Stimulated activated CD8-positive, alpha-beta memory T cell treated with anti-CD3 and anti-CD28 coated beads, Interleukin-15, amount 100 ng/mL, for 1 hour (primary cell): ENCODE measurements at places on chromosomes 7 and 10.

DNA sequence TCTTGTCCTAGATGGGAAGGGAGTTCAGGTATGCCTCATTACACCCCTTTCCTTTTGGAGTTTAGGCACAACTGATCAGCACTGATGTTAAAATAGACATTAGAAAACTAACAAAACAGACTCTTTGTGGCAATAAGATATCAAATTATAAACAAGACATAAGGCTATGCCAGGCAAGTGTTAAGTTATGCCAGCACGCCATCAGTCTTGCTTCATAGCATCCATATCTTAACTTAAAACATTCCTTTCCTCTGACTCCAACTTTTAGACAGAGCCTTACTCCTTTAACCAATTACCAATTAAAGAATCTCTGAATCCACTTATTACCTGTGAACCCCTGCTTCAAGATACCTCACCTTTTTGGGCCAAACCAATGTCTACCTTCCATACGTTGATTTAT, 126.2 kb upstream of the ETV1 start:
- no peak for DNase-seq

DNA sequence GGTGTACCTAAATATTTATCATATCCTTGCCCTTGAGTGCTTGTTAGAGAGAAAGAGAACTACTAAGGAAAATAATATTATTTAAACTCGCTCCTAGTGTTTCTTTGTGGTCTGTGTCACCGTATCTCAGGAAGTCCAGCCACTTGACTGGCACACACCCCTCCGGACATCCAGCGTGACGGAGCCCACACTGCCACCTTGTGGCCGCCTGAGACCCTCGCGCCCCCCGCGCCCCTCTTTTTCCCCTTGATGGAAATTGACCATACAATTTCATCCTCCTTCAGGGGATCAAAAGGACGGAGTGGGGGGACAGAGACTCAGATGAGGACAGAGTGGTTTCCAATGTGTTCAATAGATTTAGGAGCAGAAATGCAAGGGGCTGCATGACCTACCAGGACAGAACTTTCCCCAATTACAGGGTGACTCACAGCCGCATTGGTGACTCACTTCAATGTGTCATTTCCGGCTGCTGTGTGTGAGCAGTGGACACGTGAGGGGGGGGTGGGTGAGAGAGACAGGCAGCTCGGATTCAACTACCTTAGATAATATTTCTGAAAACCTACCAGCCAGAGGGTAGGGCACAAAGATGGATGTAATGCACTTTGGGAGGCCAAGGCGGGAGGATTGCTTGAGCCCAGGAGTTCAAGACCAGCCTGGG, 11.4 kb downstream of the SERPINE1 start:
- peak; percentile 77 for DNase-seq

GRCh38 chr7:55306331-55306730, 58.8 kb upstream of the LANCL2 start:
- no peak for DNase-seq

- no peak for DNase-seq
Measured at GRCh38 chr10:74882427-74882826, 56.0 kb downstream of the KAT6B start.

DNA sequence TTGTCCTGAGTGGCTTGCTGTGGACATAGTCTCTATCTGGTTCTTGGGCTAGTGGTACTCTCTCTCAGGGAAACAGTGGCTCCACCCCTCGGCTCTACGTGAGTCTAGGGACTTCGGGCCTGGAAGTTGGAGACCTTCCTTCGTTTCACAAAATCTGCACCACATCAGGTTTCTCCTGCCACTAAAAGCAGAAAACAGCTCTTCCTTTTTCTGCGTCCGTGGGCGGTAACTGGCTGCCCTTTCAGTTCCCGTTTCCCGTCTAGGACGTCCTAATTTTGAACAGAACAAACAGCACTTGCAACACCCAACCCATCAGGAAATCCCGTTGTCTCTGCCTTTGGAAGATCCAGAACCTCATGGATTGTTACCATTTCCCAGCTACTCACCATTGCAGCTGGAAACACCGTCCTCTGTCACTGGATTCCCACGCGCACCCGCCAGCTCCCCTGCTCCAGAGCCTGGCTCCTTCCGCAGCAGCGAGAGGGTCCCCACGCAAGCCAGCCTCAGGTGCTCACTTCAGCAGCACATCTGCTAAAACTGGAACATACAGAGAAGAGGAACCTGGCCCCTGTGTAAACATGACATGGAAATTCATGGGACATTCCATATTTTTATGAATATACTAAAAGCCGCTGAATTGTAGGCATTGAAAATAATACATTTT, 311.4 kb upstream of the AKR1E2 start:
- DNase-seq: no peak

GRCh38 chr10:121942749-121943416, 15.1 kb upstream of the ATE1 start:
- DNase-seq: no peak

- DNase-seq: no peak
Measured at GRCh38 chr7:29102558-29103151, 43.7 kb downstream of the CPVL start.

- DNase-seq: no peak
Measured at GRCh38 chr7:87511510-87511909, 36.0 kb upstream of the ABCB4 start.

- no peak for DNase-seq
Measured at GRCh38 chr7:26182706-26183105, 17.8 kb downstream of the HNRNPA2B1 start.

GRCh38 chr10:78640796-78641636, 427.8 kb upstream of the ZMIZ1 start:
- DNase-seq: no peak

DNA sequence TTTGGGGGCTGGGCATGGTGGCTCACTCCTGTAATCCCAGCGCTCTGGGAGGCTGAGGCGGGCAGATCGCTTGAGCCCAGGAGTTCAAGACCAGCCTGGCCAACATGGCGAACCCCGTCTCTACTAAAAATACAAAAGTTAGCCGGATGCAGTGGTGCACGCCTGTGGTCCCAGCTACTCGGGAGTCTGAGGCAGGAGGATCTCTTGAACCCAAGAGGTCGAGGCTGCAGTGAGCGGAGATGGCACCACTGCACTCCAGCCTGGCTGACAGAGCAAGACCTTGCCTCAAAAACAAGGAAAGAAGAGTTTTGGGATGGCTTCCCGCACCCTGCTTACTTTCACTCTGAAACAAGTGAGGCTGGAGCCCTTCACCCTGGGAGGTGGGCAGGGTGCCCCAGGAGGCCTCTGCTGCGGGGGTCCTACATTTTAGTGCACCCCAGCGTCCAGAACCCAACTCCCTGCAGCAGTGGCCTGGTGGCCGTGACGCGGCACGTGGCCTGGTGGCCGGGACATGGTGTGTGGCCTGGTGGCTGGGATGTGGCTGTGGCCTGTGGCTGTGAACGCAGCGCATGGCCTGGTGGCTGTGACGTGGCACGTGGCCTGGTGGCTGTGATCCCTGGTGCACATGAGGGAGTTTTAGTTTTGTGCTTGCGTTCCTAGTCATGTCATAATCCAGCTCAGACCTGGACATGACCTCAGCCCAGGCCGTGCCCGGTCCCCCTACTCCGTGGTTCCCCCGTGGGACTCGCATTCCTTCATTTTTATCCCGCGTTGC, 9.3 kb downstream of the KNDC1 start:
- DNase-seq: no peak

DNA sequence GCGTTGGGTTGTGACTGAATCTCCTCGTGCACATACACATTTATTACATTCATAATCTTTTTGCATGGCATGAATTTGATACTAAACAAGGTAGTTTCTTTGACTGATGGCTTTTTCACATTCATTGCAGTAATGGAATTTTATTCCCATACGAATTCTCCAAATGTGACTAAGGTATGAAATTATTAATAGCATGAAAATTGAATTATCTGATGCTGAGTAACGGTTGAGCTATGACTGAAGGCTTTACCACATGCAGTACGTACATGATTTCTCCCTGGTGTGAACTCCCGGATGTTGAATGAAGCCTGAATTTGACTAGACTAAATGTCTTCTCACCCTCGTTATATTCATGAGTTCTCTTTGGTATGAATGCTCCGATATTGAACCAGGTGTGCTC, 104.4 kb upstream of the C1GALT1 start:
- no peak for DNase-seq

DNA sequence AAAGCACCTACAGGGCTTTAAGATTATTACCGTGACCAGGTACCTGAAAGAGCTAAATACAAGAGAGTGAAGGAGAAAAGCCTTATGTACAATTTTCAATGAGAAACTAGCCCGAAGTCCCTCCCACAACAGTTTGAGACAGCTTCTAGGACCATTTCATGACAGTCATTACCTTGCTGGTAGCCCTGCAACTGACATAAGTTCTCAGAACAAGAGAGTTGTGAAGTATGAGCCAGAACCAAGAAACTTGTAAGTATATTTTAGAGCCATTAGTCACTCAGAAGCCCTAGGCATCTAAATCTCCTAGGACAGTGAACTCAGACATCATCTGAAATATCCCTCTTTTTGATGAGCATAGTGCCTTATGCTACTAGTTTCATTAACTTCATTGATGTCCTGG, 792.1 kb downstream of the GRM8 start:
- no peak for DNase-seq

- no peak for DNase-seq
Measured at GRCh38 chr10:77823811-77824542, 102.6 kb downstream of the DLG5 start.

DNA sequence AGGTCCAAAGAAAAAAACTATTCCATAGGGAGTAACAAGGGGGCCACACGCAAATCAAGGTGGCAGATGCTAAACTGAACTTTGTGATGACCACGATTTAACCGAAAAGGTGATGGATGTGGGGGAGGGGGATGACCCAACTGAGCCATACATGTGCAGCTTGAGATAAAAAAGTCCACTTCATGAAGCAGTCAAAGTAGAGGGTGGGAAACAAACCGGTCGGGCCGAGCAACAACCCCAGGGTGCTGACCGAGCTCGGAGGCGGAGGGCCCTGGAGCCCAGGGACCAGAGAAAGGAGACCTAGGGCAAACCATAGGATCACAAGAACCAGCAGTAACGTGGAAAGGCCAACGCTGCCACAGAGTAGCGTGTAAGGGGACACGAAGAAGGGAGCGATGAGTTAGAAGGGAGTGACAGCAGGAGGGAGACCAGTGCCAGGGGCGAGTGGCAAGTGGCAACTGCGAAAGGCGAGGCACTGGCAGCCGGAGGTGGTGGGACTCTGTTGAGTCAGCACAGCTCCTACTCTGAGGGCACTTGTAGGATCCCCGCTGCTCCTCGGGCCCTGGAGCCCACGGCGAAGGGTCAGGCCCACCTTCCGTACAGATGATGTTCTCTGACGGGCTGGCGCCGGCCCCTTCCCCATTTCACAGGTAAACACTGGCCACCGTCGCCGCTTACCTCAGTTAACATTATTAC, 540 bp downstream of the SNX13 start:
- peak; percentile 22 for DNase-seq

GRCh38 chr10:48611133-48611532, 6.3 kb upstream of the ARHGAP22 start:
- DNase-seq: no peak

- DNase-seq: no peak
Measured at GRCh38 chr10:27783660-27784059, 38.0 kb upstream of the MKX start.
